ENCODE measurements at places on chromosomes 3 and 15.

- no peak for DNase-seq
Observed at GRCh38 chr3:69458803-69459365, 73.0 kb upstream of the FRMD4B start.

DNA sequence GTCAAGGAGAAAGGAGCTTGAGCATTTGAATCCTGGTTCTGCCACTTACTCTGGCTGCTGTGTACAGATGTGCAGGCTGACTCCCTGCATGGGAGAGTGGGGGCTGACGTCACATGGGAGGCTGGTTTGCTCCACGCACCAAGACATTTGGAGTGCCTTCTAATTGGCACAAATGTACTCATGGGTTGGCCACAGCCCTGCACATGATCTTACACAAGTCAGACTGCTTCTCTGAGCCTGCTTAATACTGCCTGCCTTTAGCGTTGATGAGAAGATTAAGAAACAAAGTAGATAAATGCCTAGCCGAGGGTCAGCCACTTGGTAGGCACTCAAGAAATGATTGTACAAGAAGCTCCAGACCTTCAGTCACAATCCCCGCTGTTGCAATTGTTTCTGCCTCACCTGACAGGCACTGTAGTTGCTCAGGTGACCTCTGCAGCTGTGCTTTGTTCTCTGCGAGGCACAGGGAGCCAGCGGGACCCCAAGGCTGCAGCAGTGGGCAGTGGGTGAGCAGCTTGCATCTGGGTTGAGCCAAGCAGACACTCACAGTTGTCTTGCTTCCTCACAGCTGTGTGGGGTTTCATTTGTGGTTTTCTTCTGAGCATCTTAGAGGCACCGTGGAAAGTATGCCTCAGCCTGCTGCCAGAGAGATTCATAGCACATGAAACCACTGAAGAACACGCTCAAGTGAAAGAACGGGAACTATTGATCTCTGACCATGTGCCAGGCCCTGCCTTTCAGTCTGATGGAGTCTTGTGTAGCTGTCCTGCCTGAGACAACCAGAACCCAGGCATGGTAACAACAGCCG lies 33.1 kb downstream of the GRK7 start:
- no peak for DNase-seq

DNA sequence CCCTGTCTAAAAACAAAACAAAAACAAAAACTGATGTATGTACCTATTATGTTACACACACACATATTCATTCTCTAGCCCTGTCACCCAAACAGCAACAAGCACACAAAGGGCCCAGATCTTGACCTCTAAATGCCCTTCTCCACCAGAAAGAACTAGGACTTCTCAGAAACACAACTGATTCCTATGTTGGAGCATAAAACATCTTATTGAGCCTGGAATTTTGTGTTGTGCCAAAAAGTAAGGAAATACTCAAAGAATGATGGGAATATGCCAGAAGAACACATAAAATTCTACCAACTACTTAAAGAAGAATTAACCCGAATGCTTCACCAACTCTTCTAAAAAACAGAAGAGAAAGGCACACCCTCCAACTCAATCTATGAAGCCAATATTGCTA lies 66.7 kb upstream of the OCA2 start:
- no peak for DNase-seq

DNA sequence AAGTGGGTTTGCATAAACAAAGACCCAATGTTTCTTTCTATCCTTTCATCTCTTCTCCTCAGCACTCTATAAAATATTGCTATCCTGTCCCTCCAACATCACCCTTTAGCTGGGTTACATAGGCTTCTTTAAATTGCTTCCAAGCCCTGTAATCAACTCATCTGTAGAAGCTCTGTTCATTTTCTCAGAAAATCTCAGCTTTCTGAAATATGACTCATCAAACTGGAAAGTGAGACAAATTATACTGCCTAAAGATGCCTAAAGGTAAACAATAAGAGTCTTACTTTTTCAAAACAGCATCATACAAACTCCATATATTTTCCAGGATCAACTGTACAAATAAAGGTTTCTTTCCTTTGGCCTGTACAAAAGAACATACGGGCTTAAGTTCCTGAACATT lies 33.8 kb downstream of the EFL1 start:
- no peak for DNase-seq

DNA sequence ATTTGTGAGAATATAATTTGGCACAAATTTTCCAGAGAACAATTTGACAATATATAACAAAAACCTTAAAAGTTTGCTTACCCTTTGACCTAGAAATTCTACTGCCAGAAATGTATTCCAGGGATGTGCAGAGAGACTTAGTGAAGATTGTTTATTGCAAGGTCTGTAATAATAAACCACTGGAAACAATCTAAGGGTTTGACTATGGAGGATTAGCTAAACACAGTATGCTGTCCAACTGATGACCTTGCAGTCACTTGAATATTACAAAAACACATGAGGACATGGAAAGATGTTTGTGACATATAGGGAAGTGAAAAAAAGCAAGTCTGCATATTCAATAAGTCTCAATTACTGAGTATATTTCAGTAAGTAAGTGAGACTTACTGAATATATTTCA lies 48.1 kb upstream of the CDV3 start:
- DNase-seq: no peak

DNA sequence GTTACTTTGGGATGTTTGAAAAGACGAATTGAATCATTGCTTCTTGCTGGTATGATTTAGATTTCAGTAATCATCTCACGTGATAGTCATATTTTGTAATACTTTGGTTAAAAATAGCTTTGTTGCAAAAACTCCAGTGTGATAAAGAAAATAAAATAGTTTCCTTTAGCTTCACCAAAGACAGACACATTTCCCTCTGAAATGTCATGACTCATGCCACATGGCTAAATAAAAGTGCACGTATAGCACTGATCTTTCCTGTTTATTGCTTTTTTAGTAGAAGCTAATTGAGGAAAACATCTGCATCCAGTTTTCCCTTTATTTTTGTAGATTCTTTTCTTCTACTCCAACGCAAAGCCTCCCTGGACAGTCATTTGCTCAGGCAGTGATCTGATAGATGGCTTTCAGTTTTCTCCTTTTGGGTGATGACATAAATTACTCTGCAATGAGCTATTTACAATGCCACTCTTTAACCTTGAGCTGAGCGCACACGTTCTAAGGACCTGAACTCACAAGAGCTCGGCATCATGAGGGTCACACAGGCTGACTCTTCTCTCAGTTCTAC lies 84.9 kb downstream of the ARNT2 start:
- DNase-seq: no peak

GRCh38 chr3:39915027-39915426 lies 105.6 kb downstream of the MYRIP start:
- no peak for DNase-seq
